Cardiac septum (tissue), 1 donor: ENCODE measurements at places on chromosomes 6 and 20. TPM values are rescaled to one million over a fixed set of nuclear protein-coding genes. Genes with fewer than 3 reads are reported as not detected.

Gene PROKR2
- total RNA-seq: not detected

Gene CLIC5
- 376 TPM for total RNA-seq

Gene MICB
- total RNA-seq: 1.9 TPM

Gene GPX5
- total RNA-seq: not detected

Gene LY6G6D
- total RNA-seq: not detected

Gene HCRTR2
- total RNA-seq: not detected

Gene CGA
- total RNA-seq: not detected

Gene PRDM13
- not detected for total RNA-seq

Gene DEFB126
- not detected for total RNA-seq

Gene ANKRD66
- total RNA-seq: not detected

Gene FOXF2
- total RNA-seq: 0.43 TPM

Gene TMC2
- total RNA-seq: not detected

Gene TNFRSF6B
- not detected for total RNA-seq

Gene SLC26A8
- 0.13 TPM for total RNA-seq

Gene RHAG
- total RNA-seq: not detected

Gene BMP2
- 3.0 TPM for total RNA-seq

Gene ID4
- total RNA-seq: 6.8 TPM

Gene SLC17A1
- total RNA-seq: not detected

Gene FAM135A
- 14.2 TPM for total RNA-seq

Gene BCAS1
- not detected for total RNA-seq

Gene SEC23B
- total RNA-seq: 15.4 TPM

Gene SEMG1
- not detected for total RNA-seq

Gene SUMO4
- total RNA-seq: 1.3 TPM

Gene DLK2
- 2.9 TPM for total RNA-seq

Gene HSD17B8
- 9.9 TPM for total RNA-seq

Gene TP53TG5
- 2.2 TPM for total RNA-seq

Gene SPATS1
- not detected for total RNA-seq

Gene NEDD9
- total RNA-seq: 14.1 TPM

Gene SAMD5
- total RNA-seq: 3.0 TPM

Gene SLC22A7
- total RNA-seq: not detected

Gene PRR3
- total RNA-seq: 3.2 TPM

Gene FAM50B
- total RNA-seq: 18.2 TPM

Gene ARFGAP1
- total RNA-seq: 49.5 TPM

Gene NFKBIL1
- 9.5 TPM for total RNA-seq
